ENCODE measurements at places on chromosomes 7 and 10. TPM values are rescaled to one million over a fixed set of nuclear protein-coding genes. Genes with fewer than 3 reads are reported as not detected.

The STOX1 gene
- polyA plus RNA-seq = 2.5 TPM

DNA sequence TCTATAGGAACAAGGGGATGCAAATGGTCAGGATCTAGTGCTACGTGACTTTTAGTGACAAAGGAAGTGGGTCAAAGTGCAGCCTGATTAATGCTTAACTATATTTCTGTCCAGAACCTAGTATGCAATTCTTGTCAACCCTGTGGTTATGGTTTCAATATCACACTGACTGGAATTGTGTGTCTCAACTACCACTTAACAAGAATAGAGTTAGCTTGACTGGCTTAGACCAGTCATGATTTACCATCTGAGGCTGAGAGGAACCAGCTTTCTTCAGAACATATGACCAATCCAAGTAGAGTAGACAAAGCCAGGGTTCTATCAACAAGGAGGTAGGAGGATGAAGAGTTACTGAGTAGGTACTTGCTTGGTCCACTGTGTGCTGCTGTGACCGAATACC, 54.4 kb downstream of the MYPN start:
- DNase-seq = no peak

DNA sequence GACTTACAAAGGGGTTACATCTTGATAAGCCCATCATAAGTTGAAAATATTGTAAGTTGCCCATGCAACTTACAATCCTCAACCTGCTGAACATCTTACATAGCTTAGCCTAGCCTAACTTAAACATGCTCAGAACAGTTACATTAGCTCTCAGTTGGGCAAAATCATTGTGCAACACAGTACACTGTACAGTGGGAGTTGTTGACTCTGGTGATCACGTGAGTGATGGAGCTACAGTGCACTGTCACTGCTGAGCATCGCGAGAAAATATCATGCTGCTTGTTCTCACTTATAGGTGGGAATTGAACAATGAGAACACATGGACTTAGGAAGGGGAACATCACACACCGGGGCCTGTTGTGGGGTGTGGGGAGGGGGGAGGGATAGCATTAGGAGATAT, 214.9 kb upstream of the ZMIZ1 start:
- no peak for DNase-seq

GRCh38 chr7:140081774-140082425, 19.1 kb upstream of the PARP12 start:
- no peak for DNase-seq
